Cerebellum (tissue), 4 donors: ENCODE measurements at places on chromosomes 4 and X.

GRCh38 chrX:47483306-47484268, 565 bp upstream of the ZNF41 start:
- peak; percentile 7 for DNase-seq

DNA sequence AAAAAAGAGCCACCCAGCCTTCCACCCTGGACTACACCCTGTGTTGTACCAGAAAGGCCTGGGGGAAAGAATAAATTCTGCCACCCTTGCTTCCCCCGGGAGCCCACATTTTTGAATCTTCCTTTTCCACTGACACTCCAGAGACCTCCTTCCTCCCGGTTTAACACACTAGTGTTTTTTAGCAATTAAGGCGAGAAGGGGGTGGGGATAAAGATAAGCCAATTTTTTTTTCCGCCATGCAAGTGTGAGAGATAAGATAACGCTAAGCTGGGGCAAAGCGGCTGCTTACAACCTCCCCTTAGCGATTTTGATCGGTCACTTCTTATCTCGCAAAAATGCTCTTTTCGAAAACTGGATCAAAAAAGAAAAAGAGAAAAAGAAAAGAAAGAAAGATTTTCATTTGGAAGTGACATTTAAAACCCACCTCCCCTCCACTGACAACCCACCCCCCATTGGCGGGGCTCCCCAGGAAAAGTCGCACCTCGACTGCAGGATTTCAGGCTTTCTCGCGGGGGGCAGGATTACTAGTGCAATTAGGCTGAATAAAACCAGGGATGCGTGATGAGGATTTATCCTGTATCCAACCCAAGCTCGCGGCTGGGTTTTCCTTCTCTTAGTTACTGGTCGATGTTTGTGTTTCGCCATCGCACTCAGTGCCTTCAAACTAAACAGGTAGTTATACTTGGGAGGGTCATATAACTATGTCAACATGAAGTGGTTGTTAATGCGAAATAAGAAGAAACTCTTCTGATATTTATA, 6.0 kb upstream of the BCOR start:
- DNase-seq = no peak

- no peak for DNase-seq
Measured at GRCh38 chr4:143286701-143287571, 49.7 kb upstream of the GAB1 start.

DNA sequence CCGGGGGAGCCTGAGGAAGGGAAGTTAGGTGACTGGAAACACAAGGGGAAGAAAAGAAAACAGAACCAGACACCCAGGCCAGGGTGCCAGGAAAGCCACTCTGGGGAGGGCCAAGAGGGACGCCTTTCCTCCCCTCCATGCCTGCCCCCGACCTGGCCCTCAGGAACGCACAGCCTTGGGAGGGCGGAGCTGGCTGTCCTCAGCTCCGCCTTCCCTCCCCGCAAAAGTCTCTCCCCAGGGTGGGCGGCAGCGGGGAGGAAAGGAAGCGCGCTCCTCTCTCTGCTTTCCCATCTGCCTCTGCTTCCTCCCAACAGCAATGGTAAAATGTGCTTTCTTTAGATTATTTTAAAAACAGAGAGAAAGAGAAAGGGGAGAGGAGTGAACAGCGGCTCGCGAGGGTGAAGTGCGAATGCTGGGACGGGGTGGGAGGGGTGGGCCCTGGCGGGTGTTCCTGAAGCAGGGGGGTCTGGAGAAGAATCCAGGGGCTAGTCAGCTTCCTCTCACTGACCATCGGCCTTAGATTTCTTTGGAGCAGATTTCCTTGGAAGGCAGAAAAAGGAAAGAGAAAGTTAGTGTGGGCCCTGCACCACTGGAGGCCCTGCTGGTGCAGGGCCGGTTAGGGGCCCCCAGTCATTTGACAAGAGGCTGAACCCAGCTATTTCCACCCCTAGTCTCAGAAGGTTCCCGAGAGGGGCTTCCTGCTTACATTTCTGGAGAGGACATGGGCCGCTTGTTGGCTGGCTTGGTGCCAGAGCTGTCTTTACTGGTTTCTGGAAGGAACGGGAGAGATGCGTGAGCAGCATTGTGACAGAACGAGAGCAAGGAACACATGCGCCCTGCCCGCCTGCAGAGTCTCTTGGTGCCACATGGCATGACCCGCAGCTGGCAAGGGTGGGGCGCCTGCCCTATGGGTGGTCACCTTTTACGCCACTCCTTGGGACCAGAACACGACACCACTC, 4.7 kb upstream of the RENBP start:
- DNase-seq = no peak

DNA sequence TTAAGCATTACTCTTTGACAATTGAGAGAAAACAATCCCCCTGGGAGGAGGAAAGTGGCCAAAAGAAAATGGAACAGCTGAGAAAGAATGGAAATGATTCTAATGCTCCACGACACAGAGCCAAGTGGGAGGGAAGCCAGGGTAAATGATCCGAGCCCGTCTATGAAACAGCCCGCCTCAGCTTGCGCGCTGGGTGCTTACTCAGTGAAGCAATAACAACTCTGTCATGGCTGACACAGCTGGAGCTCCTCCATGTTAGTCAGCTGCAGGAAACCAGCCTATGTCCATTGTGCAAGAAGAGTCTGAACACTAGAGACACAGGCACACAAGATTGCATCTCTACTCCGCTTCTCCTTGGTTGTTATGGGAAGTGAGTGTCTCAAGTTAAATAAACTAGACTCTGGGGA, 19.3 kb downstream of the NOA1 start:
- DNase-seq = no peak

DNA sequence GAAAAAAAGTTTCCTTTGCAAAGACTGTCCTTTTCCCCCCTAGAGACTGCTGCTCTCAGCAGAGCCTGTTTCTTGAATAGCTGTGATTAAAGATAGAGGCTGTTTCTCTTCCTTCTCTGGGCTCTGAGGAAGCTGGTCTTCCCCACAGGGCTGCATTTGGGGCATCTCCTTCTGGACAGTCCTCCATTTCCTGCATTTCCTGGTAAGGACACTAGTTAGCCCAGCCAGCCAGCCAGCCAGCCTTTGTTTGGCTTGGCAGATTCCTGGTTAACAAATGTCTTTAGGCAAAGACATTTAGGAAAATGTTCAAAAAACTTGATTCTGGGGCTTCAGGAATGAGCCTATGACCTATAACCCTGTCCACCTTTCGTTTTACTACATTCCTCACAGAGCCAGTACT, 34.0 kb upstream of the PLAC1 start:
- no peak for DNase-seq
